Retina (tissue), 1 donor: ENCODE measurements at places on chromosomes 5 and 9.

GRCh38 chr9:1026219-1026618 is 23.9 kb upstream of the DMRT2 start:
- DNase-seq: no peak

- DNase-seq: no peak
Measured at GRCh38 chr9:108746864-108747263, 108.9 kb downstream of the ACTL7B start.

GRCh38 chr9:27495480-27496134 is 28.5 kb upstream of the IFNK start:
- DNase-seq: no peak

GRCh38 chr5:171628633-171628974 is 157.0 kb upstream of the SMIM23 start:
- DNase-seq: no peak

- DNase-seq: no peak
Measured at GRCh38 chr5:107580889-107581820, 89.6 kb downstream of the EFNA5 start.
